ENCODE measurements at places on chromosomes 7 and 10.

DNA sequence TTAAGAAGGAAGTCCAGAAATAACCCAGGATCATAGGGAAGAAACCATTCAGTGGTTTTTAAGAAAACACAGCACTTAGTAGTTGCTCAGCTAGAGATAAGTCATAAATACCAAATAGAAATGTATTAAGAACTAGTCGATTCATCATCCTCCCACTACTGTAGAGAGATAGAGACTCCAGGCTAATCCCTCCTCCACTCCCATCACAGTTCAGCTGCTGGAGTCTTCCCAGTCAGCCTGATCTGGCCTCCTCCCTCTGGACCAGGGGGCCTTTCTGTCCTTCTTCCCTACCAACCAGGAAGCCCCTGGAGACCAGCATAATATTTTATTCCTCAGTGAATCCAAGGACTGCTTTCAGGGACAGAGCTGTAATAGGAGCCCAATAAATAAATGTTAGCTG is 294.1 kb upstream of the YAE1 start:
- no peak for DNase-seq

DNA sequence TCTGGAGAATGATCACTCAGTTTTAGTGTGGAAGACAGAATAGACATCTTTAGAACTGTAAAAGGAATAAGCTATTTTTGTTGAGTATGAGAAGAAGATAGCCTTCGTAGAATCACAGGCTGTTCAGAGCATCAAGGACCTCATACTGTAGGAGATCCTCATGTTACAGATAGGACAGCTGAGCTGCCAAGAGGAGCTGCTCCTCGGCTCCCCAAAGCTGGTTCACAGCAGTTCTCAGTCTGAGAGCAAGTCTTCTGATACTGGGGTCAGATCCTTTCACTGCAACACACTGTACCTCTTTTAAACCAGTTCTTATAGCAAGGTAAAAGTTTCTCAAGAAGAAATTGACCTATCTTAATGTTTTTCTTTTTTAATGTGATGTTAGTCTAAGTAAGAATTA is 17.1 kb downstream of the CCNY start:
- DNase-seq: no peak

DNA sequence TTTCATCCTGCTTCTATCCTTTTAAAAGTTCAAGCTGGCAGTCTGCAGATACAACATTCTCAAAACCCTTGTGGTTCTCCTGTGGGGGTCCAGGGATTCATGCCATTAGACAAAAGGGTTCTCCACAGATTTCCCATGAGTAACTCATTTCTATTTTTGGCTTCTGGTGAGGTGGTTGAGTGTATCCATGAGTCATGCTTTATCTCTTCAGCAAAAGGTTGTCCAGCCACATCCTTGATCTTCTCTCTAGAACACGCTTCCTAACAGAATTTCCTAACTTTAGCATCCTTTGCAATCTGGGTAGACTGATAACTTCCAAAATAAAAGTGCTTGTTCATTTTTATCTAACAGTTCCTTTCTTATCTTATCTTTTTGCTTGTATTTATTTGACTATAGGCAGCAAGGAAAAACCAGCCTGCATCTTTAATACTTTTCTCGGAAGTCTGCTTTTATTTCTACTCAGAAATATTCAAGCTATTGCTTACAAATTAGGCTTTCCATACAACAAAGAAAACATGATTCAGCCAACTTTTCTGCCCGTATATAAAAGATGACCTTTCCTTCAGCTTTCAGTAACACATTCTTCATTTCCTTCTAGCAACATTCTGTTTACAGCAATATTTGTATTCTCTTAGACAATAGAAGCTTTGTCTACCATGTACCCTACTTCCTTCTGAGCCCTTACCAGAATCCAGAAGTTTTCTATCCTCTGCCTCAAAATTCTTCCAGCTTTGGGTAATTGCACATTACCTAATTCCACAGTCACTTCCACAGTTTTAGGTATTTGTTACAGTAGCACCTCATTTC is 79.3 kb upstream of the IL6 start:
- DNase-seq: no peak

DNA sequence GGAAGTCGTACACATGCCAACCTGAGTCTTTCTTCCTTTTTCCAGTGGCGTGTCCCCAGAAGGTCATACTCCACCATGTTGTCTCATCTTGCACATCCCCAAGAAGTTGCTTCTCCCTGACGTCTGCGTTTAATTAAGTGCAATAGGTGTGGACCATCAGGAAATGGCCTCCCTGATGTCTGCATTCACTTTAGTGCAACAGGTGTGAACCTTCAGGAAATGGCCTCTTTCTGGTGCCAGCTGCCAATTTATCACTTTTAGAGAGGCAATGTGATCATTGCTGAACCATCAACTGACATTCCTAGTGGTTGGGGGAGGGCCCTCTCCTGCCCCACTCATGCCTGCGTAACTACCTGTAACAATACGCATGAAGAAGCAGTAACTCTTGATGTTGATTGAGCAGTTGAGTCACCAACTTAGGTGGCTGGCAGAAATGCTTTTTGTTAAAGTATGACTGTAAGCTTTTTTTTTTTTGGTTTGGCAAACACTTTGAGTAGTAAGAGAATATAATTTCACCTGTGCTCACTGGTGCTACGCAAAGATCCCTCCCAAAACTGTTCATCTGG is 25.8 kb downstream of the SCIN start:
- no peak for DNase-seq

DNA sequence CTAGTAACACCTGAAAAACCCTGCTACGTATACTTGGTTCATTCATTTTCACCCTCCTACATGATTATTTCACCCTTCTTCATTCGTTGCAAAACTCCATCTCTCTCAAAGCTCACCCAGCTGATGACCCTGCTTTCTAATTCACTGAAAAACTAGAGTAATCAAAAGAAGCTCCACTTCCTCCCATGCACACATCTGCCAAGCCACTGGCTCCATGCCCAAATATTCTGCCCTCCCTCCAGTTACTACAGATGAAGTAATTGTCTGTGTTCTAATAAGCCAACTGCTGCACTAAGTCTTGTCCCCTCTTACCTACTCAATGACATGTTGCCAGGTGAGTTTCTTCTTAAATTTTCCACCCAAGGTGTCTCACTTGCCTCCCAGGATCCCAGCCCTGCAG is 96.9 kb upstream of the CCDC71L start:
- DNase-seq: no peak

DNA sequence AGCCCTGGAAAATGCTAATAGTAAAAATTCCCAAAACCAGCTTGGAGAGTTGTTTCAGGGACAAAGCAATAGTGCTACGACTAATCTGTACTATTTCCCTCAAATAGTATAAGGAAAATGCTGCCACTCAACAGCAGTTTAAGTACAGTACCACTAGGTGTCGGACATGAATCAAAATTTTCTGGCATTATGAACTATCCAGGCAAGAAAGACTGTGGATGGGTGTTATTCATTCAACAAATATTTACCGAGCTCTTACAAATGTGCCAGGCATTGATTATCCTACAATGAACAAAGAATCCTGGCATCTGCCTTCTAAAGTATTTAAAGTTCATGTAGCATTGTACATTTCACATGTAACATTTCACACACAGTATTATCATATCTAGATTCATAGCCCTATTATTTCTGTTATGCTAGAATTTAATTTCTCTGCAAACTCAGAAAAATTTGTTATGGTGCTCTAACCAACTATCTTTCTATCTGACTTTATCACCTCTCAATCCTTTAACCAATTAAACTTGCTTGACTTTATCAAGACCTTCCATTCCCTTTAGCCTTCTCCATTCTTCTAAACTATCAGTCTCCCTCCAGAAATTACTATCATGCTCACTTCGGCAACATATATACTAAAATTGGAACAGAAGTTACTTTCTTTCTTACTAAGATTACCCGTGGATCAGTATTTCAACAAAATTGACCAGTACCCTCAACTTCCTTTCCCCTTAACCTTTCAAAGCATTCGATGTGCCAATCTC is 80.6 kb downstream of the ARHGAP21 start:
- DNase-seq: peak; percentile 59

- DNase-seq: no peak
Measured at GRCh38 chr7:80942261-80943041, 23.6 kb upstream of the SEMA3C start.

DNA sequence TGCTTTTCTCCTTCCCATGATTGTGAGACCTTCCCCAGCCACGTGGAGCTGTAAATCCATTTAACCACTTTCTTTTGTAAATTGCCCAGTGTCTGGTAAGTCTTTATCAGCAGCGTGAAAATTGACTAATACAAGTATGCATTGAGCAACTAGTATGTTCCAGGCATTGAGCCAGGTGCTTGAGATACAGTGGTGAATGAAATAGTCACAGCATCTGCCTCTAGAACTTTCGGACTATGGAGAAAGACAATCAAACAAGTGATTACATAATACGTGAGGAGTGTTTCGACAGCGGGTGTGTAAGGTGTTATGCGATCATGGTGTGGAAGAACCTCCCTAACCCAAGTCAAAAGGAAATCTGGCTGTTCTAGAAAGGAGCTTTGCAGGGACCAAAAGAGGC is 21.6 kb upstream of the NUP205 start:
- no peak for DNase-seq

Data from left kidney (tissue), 8 donors.